H9 (cell line): ENCODE measurements at places on chromosomes 1 and 21. TPM values are rescaled to one million over a fixed set of nuclear protein-coding genes. Genes with fewer than 3 reads are reported as not detected.

PYHIN1 gene
- total RNA-seq: not detected in 2 replicates

PRKAB2 gene
- total RNA-seq: 17.8 and 21.2 TPM in 2 replicates

TRIM45 gene
- total RNA-seq: 10.3 and 11.7 TPM in 2 replicates

GRCh38 chr21:39258207-39258606, 55.2 kb downstream of the BRWD1 start:
- no peak for DNase-seq

GRCh38 chr1:108130794-108131193, 69.3 kb downstream of the SLC25A24 start:
- DNase-seq: no peak
